Islet precursor cell (in vitro differentiated cells): ENCODE measurements at places on chromosomes 11 and 22.
A peak's percentile ranks its signal among the peaks of the same experiment; 100 is the strongest.

- DNase-seq: no peak
These were observed 11.3 kb upstream of the TRIM44 start for GRCh38 chr11:35651263-35651662.

GRCh38 chr11:2265854-2266585, 4.4 kb downstream of the ASCL2 start:
- peak; percentile 49 for DNase-seq

GRCh38 chr11:57476047-57476756, 15.9 kb downstream of the RTN4RL2 start:
- DNase-seq: peak; percentile 70

DNA sequence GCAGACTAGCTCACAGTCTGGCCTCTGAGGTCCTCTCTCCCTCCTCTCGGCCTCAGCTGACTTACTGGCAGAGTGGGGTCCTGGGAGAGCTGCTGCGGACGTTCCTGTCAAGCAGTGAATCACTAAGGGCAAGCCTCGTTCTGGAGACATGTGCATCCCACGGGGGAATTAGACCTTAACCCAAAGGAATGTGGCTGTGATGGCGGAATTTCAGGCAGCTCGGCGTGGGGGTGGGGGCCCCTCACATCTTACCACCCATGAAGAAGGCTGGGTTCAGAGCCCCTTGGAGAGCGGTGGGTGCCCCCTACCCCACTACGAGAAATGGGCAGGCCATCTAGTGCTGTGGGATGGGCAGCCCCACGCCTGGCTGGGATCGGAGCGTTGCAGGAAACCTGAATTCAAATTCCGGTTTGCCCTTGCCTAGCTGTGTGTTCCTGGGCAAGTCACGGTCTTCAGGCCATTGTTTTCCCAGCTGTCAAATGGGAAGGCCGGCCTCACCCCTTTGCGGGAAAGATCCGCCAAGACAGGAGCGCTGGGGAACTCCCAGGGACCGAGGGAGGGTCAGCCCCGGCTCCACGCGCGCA, 554 bp downstream of the LRRC32 start:
- DNase-seq: peak; percentile 86

- no peak for DNase-seq
These were observed 61.8 kb downstream of the MCHR1 start for GRCh38 chr22:40741116-40741515.

- no peak for DNase-seq
These were observed 108.2 kb downstream of the BCR start for GRCh38 chr22:23288301-23289129.

DNA sequence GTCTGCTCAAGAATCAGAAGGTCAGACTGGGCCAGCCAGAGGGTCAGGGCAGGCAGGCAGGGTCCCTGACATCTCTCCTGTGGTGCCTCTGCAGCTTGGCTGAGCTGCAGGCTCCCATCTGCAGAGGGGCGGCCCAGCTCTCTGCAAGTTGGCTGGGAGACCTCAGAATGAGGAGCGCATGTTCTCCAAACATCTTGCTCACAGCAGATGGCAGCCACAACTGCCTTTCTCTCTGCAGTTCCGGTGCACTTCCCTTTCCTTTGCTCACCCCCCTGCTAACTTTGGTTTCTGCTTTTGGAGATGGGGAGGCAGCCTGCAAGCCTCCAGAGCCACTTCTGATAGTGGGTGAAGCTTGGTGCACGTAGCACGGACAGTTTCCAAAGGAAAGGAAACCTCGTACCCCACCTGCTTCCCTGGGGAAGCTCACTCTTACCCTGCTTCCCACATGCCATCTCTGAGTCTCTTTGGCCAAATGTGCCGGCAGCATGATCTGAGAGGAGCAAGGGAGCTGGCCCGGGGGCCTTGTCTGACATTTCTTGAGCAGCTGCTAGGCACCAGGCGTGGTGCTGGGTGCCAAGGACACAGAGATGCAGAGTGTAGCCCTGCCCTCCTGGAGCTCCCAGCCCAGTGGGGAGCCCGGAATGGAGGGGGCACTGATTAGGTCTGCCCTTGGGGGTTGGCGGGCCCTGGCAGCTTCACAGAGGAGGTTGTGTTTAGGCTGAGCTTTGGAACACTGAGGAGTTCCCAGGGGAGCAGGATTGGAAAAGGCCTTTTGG, 18.2 kb downstream of the DAGLA start:
- no peak for DNase-seq

DNA sequence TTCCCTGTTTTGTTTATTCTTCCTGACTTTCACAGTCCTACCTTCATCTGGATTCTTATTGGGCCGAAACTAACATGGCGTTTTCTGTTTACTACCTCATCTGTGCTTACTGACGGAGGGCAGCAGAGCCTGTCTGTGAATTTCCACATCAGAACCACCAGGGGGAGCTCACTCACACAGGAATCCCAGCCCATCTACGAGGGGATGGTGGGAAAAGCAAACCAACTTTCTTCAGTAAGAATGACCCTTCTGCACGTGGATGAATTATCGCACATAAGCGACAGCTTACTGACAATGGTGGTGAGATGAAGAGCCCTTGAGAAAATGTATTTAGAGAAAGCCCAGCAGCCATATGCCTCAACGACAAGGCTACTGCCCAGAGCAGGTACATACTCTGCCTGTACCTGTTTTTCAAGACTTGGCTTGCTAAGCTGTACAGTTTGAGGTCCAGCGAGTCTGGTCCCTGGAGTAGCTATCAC, 42.5 kb downstream of the LARGE2 start:
- peak; percentile 86 for DNase-seq
